GM12878 (cell line): ENCODE measurements at places on chromosomes 13 and 19. TPM values are rescaled to one million over a fixed set of nuclear protein-coding genes. Genes with fewer than 3 reads are reported as not detected.

DNA sequence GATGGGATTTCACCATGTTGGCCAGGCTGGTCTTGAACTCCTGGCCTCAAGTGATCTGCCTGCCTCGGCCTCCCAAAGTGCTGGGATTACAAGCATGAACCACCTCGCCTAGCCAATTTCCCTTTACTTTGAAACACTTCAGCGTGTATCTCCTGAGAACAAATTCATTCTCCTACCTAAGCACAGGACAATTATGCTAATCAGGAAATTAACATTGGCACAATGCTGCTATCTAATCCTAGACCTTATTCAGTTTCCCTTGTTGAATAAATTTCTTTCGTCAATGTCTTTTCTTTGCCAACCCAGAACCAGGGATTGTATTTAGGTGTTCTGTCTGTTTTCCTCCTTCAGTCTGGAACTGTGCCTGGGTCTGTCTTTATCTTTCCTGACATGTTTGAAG, 67.8 kb downstream of the MAP4K1 start:
- DNase-seq: no peak

DNA sequence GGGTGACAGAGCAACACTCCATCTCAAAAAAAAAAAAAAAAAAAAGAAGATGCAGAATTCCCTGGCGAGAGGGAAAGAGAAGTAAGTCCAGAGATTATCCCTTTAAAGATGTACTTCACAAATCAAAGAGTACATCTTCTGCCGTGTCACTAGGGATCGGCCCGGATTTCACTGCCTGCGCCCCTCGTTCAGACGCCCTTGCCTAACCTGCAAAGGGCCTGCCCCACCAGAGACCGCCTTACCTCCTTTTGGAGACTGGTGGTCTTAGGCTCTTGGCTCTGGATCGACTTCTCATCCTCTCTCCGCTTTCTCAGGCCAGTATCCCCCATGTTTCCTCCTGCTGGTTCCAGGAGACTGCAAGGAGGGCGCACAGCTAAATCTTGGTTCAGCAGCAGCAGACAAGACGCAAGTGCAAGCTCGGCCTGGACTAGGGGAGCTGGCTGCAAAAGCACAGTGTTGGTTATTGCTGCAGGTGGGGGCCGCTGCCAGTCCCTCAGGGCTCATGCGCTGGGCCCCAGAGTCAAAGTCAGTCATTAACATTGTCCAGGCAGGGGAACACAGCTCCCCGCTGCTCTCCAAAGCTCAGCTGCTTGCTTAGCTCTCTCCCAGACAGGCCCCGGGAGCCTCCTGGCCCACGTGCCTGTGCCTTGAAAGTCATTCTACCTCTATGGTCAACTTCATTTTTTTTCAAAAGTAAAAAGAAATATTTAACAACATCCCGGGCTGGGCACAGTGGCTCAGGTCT, 1.2 kb downstream of the SLC7A9 start:
- no peak for DNase-seq

GRCh38 chr13:59734393-59734792, 429.3 kb downstream of the DIAPH3 start:
- DNase-seq: peak; percentile 93

GRCh38 chr19:51822325-51822724, 27.4 kb downstream of the FPR3 start:
- DNase-seq: no peak

Gene PLEKHF1
- polyA plus RNA-seq: 14.8 and 15.3 TPM in 2 replicates

Gene ADPRHL1
- polyA plus RNA-seq: 0.65 and 1.1 TPM in 2 replicates

Gene GRK1
- 0.04 TPM in 1 of 2 replicates, not detected in the other for polyA plus RNA-seq
